ENCODE measurements at places on chromosomes 12 and 14.

DNA sequence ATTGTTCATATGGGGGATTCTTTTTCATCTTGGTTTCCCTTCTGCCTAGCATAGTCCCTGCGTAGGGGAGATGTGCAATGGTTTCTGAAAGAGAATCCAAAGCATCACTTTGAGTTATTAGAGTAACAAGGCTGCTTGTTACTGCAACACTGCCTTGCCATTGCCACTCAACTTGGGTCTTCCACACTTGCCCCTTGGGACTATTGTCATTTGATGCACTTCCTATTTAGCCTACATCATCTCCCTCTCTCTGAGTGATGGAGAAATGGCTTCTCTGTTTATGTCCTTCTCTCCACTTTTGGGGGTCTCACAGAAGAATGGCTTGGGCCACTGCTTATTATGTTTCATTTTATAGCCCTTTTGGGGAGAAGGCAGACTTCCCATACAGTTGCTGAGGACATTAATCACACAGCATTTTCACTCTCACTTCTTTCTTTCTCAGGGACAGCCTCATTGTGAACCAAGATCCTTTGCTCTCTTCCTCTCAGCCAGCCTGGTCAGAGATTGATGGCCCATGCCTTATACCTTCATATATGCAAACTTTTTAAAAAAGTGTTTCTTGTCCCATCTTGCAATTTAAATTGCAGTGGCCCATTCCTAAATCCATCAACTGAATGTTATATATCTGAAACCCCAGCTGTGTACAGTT, 50.8 kb upstream of the POC1B start:
- no peak for DNase-seq

GRCh38 chr12:89247541-89247942, 104.8 kb downstream of the DUSP6 start:
- peak; percentile 42 for DNase-seq

DNA sequence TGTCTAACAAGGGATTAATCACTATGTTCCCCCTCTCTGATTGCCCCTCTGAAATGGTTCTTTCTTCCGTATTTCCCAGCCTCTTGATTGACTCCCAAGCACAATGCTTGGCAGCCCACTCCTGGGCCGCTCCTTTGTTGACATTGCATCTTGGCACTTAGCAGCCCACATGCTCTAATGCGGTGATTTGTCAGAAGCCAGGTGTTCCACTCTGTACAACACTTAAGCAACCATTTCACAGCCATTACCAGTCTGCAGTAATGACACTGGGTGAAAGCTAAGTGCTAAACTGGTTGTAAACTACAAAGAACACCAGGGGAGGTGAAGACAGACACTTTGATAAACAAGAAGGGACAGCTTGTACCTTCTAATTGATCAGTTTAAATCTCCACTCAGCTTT, 353.5 kb downstream of the TMEM132D start:
- peak; percentile 96 for DNase-seq

GRCh38 chr12:113271466-113271852, 50.2 kb downstream of the TPCN1 start:
- no peak for DNase-seq

DNA sequence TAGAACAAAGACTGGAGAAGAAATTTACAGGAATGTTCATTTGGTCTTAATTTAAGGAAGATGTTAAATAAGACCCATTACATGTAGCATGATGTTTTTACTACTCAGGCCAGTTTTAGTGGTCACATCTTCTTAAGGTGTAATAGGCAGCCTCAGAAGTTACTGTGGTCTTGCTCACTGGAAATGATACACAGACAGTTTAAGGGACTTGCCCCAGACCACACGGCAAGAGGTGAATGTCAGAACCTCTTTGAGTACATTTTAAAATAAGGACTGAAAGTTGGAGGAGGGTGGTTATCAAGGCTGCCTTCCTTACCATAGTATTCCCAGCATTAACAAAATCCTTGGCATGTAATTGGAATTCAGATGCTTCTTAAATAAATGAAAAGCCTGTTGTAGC, 37.9 kb downstream of the LRRK2 start:
- DNase-seq, result no peak

DNA sequence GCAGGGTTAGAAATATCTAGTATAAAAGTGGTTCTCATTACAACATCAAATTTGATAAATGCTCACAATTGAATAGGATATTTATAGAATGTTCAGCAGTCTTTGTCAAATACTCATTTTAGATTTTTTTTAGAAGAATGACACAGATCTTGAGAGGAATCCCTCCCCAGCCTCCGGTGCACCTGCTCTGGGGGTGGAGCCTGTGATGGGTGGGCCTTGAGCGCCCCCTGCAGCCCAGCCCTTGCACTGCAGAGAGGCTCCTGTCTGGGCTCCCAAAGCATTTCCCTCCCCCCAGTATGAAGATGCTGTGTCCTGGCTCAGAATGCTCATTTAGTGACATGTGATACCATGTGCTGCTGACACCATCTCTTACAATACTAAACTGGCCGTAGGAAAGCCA, 792.3 kb downstream of the TMEM121 start:
- no peak for DNase-seq

DNA sequence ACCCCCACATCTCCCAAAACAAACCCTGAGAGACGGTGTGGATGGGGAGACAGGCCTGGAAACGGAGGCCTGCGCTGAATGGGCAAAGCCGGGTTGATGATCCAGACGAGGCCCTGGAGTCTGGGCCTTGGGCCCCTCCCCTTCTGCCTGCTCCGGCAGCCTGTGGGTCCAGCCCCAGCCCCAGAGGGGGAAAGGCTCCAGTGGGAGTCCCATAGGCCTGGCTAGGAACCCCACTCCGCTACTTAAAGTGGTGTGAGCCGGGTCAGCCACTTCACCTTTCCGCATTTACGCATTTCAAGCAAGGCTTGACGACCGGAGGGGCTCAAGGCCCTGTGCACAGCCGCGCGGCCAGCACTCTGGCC, 695 bp upstream of the TNFAIP2 start:
- DNase-seq, result no peak

DNA sequence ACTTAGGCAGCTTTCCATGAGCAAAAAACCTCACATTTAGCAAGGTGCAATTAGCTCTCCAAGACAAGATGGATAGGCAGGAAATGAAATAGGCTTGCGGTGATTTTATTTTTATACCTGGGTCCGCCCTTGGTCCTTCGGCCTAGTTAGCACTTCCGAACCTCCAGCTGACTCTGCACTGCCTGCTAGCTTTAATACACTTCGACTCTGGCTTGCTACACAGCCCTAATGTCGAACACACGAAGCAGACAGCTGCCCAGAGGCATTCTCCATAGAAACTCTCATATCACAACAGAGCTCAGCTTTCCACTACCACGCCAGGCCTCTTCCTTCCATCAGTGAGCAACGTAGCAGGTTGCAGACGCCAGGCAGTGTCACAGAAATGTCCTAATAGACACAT, 688.0 kb downstream of the VRK1 start:
- DNase-seq, result no peak

GRCh38 chr12:42742716-42743115, 153.2 kb upstream of the PRICKLE1 start:
- DNase-seq, result no peak

DNA sequence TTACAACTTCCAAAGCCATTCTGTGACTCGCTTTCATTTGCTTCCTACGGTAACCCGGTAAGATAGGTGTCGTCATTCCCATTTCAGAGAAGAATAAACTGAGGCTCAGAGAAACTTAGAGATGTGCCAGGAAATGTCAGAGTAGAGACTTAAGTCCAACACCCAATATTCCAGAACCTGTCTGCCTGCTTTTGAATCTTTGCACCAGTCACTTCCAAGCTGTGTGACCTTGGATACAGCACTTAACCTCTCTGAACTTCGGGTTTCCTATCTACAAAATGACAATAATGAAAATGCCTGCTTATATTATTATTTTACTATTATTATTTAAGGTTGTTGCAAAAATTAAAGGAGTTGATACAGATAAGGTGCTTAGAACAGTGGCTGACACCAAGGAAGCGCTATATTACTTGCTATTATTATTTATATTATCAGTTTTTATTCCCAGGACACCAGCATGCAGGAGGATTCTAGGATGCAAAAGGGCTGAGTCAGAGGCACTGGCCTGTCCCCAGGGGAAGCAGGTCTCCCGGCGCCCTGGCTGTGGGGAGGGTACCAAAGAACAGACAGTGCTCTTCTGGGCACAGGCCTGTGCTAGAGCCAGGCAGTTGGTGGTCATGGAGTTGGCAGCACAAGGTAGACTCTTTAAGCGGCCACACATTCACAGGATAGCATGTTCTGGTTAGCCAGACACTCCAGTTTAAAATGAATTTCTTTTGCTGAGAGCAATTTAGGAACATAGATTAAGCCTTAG, 5.4 kb downstream of the HSPB8 start:
- no peak for DNase-seq

DNA sequence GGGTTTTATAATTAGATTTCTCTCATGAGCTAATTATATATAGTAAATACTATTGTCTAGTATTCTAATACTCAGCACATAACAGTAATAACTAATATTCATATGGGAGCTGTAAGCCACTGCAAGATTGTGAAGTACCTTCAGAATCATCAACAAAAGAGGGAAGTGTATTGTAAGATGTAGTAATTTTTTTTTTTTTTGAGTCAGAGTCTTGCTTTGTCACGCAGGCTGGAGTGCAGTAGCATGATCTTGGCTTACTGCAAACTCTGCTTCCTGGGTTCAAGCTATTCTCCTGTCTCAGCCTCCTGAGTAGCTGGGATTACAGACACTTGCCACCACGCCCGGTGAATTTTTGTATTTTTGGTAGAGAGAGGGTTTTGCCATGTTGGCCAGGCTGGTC, 3.1 kb downstream of the GPR33 start:
- no peak for DNase-seq

DNA sequence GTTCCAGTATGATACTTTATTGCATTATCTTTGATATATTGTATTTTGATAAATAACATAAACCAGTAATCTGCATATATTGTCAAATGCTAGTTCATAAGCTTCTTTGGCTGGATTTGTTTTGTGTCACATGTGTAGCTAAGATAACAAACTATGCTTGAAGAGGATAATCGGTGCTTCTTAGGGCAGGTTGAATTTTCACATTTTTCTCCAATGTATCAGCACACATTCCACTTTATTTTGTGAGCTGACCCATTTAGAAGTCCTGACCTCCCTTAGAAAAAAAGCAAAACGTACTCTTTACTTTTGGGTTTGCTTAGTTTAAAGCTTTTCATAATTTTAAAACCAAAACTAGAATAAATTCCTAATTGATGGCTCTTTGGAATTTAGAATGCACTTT, 277.7 kb upstream of the DDHD1 start:
- DNase-seq, result no peak

GRCh38 chr12:104345234-104346066, 41.9 kb downstream of the EID3 start:
- DNase-seq, result no peak

GRCh38 chr14:102210421-102211042, 70.8 kb downstream of the WDR20 start:
- no peak for DNase-seq

DNA sequence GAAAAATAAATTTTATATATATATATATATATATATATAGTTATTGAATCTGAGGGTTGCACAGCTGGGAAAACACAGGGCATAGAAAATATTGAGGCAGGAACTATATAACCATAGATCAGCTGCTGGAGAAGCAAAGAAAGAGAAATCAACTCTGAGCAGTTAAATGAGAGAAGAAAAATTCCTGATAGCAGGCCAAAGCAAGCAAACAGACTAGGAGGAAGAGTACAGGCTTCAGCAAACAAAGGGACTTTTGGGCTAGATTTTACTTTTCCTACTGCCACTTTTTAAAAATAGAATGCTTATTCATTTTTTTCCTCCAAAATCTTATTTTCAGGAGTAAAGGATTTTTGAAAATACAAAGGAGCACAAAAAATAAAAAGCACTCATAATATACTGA, 216.0 kb upstream of the PRKD1 start:
- DNase-seq, result no peak

DNA sequence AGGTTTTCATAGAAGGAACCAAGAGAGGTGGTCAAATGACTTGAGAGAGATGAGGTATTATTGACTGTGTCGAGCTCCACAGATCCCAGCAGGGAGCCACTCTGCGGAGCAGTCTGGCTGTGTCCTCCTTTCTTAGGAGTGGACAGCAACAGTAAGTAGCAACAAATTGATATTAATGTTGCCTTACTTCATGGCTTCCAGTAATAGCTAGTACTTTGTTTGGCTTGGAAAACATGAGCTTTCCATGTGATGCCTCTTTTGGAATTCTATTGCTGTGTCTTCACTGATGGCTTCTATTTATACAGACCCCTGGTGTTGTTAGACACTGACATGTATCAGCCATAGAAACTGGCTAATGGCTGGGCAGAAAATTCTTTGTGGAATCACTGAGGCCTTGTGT, 531.2 kb upstream of the CCDC196 start:
- no peak for DNase-seq

GRCh38 chr12:113781415-113782198, 184.5 kb downstream of the RBM19 start:
- no peak for DNase-seq

DNA sequence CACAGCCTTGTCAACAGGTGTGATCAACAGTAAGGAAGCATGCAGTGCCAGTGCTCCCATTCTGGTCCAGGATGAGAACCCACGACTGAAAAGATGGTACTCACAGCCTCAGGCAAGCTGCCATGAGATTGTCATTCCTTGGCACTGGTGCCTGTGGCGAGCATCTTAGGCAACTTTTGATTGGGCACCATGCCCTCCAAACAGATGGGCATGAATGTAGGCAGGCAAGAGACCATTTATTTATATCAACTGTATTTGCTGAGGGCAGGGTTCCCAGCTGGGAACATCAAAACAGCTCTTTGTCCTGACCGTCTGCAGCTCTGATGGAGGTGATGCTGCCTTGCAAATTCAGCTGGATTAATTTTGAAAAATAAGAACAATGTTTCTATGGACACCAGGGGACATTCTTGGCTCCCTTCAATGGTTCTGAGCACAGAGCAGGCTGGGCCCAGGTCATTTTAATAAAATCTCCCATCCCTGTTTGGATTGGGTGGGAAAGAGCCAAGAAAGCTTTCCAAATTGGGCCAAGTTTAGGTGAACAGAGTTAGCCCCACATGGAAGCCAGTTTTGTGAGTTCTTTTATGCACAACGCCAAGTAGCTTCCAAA, 522.5 kb downstream of the RMST start:
- DNase-seq, result no peak

DNA sequence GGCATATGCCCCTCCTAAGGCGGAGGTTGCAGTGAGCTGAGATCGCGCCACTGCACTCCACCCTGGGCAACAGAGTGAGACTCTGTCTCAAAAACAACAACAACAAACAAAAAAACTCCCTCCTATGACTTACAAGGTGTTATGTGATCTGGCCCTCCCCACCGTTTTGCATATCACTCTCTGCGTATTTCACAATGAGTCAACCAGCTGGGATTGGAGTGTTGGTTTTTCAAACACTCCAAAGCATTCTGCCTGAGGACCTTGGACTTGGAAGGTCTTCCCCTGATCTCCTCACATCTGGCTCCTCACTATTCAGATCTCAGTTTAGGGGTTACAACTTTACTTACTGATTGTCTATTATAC, 14.0 kb downstream of the MANSC1 start:
- no peak for DNase-seq

DNA sequence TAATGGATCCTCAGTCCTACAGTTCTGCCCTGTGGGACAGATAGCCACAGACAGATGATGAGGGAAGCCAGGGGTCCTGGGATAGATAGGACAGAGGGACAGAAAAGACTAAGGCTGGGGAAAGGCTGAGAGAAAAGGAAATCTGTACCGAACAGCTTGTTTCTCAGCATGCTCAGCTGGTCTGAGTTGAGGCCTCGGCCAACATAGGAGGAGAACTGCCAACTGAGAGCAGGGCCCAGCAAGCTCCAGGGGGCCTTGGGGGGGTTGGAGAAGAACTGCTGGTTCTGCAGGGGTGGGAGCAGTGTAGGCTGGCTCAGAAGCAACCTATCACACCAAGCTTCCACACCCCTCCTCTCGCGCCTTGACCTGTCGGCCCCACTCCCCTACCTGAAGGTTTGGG, 10.1 kb downstream of the IL23A start:
- no peak for DNase-seq

All from NCI-H2029 treated with DMSO at 0.1 percent for 48 hours (cell line).